ENCODE measurements at places on chromosomes 16 and 17.

- DNase-seq: no peak
Measured at GRCh38 chr16:4214215-4214621, 27.7 kb downstream of the SRL start.

- no peak for DNase-seq
Measured at GRCh38 chr16:14307527-14308367, 236.6 kb downstream of the MRTFB start.

GRCh38 chr17:71117466-71117865 is 948.1 kb downstream of the KCNJ2 start:
- no peak for DNase-seq

GRCh38 chr17:37392024-37392590 is 14.5 kb downstream of the ACACA start:
- DNase-seq: no peak

DNA sequence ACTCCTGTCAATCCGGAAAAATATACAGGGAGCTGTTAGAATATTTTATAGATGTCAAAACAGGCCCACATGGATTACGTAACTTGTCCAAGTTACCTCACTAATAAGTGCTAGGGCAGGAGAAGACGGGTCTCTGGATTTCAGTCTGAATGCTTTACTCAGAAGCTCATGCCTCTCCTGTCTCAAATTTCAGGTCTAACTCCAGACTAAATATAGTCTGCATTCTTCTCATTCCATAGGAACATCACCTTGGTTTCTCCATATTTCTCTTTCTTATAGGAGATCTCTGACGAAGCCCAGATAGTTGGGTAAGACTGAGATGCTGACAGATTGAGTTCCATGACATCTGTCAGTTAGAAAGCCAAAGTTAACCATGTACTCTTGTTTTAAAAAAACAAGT is 174.2 kb downstream of the STX8 start:
- DNase-seq: no peak

DNA sequence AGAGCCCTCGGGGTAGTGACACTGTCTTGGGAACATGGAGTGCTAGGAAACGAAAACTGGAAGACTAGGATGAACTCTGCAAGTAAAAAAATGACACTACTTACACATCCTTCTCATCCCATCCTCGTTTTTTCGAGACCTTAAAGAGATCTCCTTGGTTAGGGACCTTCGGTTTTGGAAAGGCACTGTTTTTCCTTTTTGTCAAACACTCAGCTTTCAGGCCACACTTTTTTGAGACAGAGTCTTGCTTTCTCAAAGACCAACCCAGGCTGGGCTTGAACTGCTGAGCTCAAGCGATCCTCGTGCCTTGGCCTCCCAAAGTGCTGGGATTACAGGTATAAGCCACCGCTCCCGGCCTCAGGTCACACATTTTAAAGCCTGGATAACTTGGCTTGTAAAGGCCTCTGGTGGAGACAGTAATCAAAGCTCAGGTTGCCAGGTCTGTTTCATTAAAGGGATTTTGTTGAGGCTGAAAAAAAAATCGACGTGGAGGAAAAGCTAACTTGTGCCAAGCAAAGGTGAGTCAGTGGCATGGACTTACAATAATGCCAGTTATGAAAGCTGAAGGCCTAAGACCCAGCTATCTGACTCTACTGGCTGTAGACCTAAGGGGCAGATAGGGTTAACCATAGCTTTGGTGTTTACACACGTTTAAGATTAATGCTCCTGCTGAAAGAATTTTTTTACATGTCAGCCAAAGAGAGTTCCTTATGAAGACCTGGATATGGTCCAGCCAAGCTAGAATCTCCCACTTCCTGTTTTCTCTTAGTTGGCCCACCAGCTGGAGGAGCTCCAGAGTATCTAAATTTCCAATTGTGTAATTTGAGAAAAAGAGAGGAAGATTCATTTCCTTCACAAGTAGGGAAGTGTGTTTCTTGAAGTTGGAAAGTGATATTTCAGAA is 823 bp downstream of the NBR1 start:
- DNase-seq: peak; percentile 4

- DNase-seq: no peak
Measured at GRCh38 chr16:75647112-75647491, 363 bp downstream of the KARS1 start.

- no peak for DNase-seq
Measured at GRCh38 chr17:17141860-17142552, 64.1 kb downstream of the PLD6 start.

GRCh38 chr16:23709536-23709935 is 3.5 kb downstream of the ERN2 start:
- DNase-seq: peak; percentile 6

DNA sequence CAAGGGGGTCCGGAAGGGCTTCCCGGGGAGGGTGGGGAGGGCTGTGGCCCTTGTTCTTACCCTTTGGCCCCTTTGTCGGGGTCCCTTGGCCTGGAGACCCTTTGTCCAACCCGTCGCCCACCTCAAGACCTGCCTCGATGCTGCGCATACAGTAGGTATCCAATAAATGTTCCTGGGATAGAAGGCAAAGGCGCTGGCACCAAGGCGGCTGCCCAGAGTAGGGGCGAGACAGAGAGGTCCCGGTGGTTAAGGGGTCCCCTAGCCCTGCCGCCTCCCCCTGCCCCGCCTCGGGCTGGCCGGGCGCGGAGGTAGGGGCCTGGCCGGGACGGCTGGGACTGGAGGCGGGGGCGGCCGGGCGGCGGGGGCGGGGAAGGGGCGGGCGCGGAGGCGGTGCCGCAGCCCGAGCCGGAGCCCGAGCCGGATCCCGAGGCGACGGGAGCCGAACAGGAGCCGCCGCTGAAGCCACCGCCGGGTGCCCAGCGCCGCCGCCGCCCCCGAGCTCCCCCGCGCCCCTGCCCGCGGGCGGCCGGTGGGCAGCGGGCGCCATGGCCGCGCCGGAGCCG is at the start of gene NHERF2:
TSS of gene NHERF2 (plus strand) at position 442 of the 563 bp plus-strand sequence. CDS start at position 546, 104 bp downstream.
- no peak for DNase-seq

GRCh38 chr17:45145035-45145389 is 3.3 kb upstream of the HEXIM1 start:
- DNase-seq: no peak

DNA sequence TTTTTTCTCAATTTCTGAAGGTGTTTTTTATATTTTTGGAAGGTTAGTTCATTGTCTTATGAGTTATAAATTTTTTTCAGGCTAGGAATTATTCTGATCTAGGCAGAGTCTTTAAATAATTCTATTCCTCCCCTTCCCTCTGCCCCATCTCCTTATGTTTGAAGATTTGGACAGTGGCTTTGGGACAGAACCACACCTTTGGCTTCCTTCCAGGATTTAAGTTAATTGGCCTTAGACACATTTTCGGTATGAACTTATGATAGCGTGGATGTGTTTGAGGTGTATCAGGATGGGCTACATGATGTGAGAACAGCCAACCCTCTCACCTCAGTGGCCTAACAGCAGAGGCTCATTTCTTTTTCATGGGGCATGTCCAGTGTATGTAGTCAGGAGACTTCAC is 24.3 kb downstream of the EPN2 start:
- DNase-seq: no peak

DNA sequence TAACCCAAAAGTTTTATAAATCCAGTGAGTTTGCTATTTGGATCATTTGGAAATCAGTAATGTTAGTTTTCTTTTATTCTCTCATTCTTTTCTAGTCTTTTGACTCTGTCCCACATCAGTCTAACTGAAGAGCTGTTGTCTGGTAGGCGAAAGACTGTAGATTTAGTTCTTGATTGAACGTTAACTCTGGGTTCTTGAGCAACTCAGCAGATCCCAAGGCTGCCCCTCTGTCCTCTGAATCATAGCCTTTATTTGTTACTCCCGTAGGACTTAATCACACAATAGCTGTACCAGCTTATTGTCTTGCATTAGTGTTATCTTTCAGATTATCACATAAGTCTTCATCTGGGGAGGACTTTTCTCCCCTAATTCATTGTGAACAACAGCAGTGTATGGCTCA is 119.3 kb upstream of the TOM1L1 start:
- DNase-seq: no peak

DNA sequence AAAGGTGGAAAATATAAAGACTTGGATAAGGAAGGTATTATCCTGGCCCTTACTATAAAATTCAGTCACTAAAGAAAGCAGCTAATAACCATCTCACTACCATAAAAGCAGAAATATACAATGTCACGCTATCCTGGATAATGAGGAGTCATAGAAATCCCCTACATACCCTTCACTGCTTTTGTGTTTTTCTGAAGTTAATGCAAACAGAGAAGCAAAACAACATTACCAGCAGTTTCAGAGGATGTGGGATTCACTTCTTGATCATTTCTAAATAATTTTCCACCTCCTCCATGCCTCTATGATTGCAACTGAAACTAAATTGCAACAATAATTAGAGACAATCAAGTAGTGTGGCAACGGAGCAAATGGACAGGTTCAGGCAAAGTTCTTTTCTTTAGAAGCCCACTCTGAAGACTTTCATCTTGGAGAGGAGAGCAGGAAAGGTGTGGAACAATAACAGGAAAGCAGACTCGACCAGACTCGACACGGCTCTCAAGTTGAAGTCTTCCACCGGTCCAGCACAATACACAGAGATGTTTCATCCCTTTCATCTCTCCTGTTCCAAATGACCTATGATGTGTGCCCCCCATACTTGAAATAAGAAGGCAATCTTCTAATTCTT is 10.2 kb downstream of the CYTH1 start:
- DNase-seq: no peak

DNA sequence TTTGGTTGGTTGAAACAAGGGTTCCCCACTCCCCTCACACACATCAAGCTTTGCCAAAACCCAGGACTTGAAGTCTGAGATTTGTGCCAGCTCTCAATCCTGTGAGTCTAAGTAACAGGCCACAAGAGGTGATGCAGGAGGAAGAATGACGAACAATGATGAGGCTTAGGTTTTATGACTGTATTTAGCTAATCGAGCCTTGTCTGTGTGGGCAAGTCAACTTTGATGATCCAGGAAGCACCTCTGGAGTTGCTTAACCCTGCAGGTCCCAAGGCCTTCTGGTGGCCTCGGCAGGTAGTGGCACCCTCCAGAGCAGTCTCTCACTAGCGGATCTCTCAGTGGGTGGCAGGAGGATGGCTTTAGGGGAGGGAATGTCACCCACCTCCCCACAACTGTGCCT is 28.7 kb downstream of the CDK5RAP3 start:
- no peak for DNase-seq

DNA sequence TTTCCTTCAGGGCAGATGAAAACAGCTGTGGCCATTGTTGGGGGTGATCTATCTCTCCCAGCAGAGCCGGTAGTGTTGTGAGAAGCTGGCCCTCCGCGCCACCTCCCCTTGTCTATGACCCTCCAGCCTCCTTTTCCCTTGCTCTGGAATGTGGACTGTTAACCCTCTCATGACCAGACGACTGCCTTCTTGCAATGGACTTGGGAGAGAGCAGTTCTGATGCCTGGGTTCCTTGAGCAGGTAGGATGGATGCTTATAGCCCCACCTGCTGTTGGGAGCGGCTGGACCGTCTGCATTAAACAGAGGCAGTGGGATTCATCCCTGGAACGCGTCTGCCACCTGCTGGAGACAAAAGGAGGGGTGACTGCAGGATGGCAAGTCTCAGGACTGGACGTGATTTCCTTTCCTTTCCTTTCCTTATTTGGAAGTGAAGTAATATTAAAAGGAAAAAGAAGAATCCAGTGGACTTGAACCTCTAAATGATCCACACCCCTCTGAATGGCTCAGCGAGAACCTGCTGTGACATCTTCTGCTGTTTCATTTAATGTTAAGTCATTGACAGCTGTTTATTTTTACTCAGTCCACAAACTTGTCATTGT is 1.8 kb upstream of the SOST start:
- peak; percentile 75 for DNase-seq

DNA sequence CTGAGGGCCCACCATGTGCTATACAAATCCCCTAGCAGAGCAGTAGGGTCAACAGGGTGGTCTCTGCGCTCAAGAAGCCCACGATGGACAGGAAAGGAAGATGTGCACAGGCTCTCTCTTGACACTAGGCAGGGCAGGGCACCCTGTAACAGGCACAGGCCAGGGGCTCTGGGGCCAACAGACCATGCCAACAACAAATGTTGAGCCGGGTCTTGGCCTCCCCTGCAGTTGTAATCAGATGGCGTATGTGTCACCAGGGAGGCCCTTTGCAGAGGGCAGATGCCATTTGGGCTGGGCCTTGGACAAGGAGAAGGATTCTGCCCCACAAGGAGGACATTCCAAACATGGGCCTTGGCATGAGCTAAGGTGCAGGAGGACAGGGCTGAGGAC is 5.3 kb downstream of the TRPV1 start:
- no peak for DNase-seq

DNA sequence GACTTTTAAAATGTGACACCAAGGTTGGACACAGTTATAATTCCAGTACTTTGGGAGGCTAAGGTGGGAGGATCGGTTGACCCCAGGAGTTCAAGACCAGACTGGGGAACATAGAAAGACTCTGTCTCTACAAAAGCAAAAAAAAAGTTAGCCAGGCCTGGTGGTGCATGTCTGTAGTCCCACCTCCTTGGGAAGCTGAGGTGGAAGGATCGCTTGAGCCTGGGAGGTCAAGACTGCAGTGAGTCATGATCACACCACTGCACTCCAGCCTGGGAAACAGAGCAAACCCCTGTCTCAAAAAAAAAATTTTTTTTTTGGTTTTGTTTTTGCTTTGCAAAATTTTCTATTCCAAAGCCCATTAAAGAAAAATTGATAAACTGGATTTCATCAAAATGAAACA is 281.4 kb downstream of the BCAS3 start:
- DNase-seq: no peak

- no peak for DNase-seq
Measured at GRCh38 chr17:15411384-15412198, 55.8 kb downstream of the CDRT4 start.

DNA sequence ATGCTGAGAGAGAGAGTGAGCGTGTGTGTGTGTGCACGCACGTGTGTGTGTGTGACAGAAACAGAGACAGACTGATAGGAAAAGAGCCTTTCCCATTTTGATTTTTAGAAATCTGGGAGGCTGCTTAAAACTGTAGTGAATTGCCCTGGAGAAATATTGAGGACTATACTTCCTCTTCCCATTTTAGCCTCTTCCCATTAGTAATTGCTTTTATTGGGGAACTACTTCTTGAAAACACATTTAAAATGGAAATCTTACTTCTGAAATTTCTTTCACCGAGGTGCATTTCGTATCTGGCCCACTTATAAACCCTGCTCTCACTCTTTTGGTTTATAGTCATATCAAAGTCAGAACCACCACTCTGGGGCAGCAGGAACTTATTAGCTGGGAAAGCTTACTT is 47.1 kb downstream of the NUP93 start:
- DNase-seq: no peak

GRCh38 chr17:47708864-47709541 is 15.0 kb downstream of the TBKBP1 start:
- DNase-seq: no peak

DNA sequence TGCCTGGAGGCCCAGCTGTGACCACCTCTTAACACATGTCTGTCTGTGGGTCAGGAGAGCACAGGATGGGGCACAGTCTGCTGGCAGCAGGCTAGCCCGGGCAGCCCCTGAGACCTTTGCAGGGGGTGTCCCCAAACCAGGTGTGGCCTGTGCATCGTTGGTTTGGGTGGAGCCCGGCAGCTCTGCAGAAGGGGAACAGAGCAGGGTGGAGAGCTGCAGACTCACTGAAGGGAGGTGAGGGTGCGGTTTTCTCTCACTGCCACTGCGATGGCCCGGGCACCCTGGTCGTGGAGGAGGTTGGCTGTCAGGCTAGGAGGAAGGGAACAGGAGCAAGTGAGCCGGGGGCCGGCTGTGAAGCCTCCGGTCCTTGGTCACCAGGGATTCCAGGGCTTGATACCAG is 28.8 kb downstream of the NLRC3 start:
- no peak for DNase-seq

Data from NCI-H1105 (cell line).